ENCODE measurements at places on chromosomes 1 and 21. TPM values are rescaled to one million over a fixed set of nuclear protein-coding genes. Genes with fewer than 3 reads are reported as not detected.

DNA sequence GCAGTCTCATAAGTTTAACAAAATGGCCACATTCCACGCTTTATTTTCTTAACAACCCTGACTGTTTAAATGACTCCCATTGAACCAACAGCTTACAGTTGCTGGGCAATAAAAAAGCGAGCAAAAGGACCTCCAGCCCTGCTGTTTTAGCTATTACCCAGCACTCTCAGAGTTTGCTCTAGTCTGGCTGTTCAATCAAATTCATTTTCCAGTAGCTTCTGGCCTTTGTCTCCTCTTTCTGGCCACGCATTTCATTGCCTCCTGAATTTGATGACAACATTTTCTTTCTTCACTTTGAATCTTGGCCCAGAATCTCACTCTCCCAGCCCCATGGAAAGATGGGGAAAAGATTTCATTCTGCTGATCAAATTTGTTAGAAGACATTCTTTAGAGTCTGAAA lies 44.1 kb upstream of the DOCK7 start:
- DNase-seq: peak; percentile 80

DNA sequence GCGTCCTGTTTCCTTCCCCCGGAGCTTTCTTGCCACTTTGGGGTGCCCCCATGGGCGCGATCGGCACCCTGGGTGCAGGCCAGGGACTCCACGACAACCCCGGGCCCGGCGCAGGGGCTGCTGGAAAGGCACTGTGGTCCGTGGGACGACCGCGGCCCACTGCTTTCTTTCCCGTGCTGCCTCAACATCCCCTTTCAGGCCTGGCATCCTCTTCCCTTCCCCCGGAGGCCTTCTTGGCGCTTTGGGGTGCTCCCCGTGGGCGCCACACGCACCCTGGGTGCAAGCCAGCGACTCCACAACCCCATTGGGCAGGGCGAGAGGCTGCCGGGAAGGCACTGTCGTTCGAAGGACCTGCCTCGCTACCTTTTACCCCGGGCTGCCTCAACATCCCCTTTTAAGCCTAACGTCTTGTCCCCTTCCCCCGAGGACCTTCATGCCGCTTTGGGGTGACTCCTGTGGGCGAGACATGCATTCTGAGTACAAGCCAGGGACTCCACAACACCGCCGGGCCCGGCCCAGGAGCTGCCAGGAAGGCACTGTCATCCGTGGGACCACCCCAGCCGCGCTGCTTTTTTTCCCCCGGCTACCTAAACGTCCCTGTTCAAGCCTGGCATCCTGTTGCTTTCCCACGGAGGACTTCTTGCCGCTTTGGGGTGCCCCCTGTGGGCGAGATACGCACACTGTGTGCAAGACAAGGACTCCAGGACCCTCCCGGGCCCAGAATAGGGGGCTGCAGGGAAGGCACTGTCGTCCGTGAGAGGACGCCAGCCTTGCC lies 137.8 kb downstream of the LIPI start:
- no peak for DNase-seq

DNA sequence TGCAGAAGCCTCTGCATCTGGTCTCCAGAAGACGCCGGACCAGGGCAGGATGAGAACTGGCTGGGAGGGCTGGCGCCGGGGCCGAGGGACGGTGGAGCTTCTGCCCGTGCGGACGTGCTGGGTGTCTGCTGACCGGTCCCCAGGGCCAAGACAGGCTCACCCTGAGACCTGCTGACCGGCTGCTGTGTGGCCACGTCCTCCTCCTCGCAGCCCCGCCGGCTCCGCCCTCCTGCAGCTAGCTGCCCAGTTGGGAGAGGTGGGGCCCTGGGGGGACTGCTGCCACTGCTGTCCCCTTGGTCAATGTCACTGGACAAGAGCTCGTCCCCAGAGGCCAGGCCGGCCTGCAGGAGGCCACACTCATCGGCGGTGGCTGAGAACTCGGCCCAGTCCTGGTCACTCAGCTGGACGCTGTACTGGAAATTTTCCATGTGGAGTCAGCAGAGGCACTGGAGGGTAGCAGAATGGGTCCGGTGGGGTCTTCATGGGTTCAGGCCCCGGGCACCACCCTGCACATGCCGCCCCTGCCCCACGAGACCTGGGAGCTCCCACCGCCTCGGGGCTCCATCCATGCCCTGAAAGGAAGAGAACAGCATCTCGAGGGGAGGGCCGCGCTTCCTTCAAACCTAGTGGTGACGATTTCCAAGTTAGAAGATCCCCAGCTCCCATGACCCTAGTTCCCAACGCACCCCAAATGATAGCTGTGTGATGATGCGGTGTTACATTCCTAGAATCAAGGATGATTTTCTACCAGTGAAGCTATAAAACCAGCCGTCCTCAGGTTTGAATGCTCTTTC lies 1.1 kb downstream of the PERM1 start:
- no peak for DNase-seq

DNA sequence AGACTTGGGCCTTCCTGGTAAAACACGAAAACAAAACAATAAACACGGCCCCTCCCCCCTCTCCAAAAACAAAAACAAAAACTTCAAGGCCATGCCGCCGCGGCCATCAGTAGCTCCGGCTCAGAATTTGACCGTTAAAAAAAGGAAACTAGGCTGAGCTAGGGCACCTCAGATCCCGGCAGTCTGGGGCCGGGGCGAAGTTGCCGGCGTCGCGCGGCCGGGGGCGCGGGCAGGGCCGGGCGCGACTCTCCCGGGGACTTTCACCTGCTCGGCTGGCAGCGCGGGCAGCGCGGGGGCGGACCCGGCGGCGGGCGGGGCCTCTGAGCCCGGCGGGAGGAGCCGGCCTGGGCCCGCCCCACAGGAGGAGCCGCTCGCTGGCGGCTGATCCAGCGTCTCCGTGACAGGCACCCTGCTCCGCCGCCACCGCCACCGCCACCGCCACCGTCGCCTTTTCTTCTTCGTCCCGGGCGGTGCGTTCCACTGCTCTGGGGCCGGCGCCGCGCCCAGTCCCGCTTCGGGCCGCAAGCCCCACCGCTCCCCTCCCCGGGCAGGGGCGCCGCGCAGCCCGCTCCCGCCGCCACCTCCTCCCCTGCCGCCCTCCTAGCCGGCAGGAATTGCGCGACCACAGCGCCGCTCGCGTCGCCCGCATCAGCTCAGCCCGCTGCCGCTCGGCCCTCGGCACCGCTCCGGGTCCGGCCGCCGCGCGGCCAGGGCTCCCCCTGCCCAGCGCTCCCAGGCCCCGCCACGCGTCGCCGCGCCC lies at the start of gene NOS1AP:
Gene NOS1AP, plus strand, starts transcription at position 358 of the 760 bp plus-strand sequence. CDS start 487 bp downstream, outside the sequence.
- peak; percentile 35 for DNase-seq

- DNase-seq: no peak
Measured at GRCh38 chr1:187931776-187932175, 1103.0 kb downstream of the PLA2G4A start.

DNA sequence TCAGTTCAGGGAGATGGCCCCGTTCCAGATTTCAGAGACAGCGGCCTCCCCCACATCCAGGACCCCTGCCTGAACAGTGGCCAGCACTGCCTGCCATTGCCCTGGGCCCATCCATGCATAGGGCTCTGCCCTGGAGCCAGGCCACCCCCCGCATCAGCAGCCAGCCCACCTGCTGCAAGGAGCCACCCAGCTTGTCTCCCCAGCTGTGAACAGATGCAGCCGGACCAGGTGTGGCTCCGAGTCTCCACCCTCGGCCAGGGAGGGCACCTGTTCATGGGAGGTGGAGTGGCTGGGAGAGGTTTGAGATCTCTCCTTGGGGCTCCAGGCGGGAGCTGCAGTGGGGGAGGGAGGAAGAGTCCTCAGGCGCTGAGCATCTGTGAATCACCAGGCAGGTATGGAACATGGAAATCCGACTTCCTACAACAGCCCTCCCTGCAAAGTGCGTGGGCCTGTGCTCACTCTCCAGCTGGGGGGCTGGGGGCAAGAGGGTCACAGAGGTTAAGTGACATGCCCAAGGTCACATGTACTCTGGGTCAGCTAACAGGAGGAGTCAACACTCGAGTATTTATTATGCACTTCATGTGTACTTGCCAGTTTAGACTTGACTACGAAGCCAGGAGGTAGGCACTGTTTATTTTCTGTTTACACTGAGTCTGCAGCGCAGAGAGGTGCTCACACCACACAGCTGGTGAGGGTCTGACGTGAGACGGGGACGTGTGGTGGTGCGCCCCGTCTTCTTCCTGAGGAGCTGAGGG lies 4.8 kb upstream of the HES5 start:
- DNase-seq: no peak

GRCh38 chr21:30048570-30048969 lies 108.8 kb upstream of the GRIK1 start:
- DNase-seq: no peak

Gene A3GALT2
- polyA plus RNA-seq: not detected

GRCh38 chr1:93908394-93909145 lies 660 bp downstream of the GCLM start:
- DNase-seq: peak; percentile 11

Gene SAMD11
- polyA plus RNA-seq: 7.0 TPM

DNA sequence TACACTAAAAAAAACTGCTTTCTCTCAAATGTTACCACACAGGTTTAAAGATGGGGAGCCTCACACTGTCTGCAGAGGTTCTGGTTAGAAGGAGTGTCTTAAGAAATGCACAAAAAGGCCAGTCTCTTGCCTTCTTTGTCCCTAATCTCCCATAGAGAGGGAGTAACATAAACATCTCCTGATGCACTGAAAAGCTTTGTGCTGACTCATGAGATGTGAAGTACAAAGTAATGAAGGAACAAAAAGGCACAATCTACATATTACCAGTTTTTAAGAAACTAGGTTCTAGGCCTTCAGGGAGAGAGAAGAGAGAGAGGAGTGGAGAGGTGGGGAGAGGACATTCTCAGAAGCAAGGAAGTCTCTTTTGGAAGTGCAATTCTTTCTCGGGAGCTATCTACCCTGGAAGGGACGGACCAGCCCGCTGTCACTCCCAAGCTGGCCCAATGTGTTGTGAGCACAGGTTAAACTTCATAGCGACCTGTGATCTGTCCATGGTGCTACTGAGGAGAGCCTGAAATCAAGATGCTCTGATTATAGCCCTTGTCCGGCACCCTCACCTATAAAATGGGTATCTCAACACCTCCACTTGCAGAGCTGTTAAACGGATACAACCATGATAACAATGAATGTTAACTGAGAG lies 458.1 kb downstream of the DISC1 start:
- no peak for DNase-seq

Gene CORT
- polyA plus RNA-seq: not detected

GRCh38 chr1:224884361-224884801 lies 45.1 kb upstream of the DNAH14 start:
- no peak for DNase-seq

Gene FBXO2
- polyA plus RNA-seq: not detected

DNA sequence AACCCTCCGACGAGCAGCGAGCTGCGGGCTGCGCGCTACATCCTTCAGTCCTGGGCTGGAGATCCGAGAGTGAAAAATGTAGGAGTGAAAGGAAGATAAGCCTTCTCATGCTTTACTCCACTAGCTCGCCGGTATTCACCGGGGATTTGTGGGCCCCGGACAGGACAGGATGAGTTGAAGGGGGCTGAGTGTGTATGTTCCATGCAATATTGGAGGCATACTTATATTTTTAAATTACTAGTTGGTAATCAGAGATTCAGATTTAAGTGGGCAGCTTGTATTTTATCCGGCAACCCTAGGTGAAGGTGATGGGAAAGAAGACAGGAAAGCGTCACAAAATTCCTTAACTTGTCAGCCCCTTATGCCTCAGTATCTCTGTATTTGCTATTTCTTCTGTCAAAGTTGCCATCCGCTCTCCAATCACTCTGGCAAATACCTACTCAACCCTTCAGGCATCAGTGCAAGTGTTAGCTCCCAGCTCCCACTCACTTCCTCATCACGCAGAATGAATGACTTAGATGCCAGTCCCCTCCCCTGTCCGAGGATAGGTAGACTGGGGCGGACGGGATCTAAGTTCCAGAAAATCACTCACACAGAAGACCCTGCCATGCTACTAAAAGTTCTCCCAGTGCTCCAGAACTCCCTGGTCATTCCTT lies 503 bp upstream of the PIGM start:
- DNase-seq: peak; percentile 7

DNA sequence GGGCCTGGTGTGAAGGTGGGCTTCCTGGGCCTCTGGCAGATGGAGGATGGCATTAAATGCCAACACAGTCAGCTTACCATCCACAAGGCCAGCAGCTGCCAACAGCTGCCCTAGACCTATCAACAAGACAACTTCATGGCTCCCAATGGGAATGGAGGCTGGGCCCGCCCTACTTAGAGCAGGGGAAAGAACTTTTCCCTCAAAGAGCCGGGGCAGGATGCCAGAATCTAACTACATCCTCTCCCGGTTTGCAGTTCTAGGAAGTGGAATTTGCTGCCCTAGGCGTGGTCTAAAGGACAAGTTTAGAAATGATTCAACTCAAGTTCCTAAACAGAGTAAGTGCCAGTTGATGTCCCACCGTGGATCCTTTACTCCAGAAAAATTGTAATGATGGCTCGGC lies 13.1 kb downstream of the ICMT start:
- DNase-seq: peak; percentile 69

- DNase-seq: no peak
Measured at GRCh38 chr1:68542586-68542985, 45.7 kb upstream of the DEPDC1 start.

Gene CCDC185
- not detected for polyA plus RNA-seq

DNA sequence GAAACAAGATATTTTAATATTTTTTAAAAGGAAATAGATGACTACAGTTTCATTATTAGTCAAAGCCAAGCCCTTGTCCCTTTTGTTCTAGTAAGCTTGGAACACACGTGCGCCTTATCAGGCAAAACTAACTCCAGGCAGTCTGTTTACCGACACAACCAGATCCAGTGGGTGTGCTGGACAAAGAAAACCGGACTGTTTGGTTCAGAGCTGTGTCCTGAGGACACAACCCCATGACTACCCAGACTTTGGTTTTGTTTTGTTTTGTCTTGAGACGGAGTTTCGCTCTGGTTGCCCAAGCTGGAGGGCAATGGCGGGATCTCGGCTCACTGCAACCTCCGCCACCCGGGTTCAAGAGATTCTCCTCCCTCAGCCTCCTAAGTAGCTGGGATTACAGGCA lies 13.9 kb upstream of the RHOU start:
- no peak for DNase-seq

- DNase-seq: no peak
Measured at GRCh38 chr1:92399076-92399475, 87.6 kb downstream of the GFI1 start.

Gene LEFTY1
- polyA plus RNA-seq: 0.32 TPM

GRCh38 chr1:234260578-234260977 lies 112.7 kb upstream of the COA6 start:
- DNase-seq: no peak

DNA sequence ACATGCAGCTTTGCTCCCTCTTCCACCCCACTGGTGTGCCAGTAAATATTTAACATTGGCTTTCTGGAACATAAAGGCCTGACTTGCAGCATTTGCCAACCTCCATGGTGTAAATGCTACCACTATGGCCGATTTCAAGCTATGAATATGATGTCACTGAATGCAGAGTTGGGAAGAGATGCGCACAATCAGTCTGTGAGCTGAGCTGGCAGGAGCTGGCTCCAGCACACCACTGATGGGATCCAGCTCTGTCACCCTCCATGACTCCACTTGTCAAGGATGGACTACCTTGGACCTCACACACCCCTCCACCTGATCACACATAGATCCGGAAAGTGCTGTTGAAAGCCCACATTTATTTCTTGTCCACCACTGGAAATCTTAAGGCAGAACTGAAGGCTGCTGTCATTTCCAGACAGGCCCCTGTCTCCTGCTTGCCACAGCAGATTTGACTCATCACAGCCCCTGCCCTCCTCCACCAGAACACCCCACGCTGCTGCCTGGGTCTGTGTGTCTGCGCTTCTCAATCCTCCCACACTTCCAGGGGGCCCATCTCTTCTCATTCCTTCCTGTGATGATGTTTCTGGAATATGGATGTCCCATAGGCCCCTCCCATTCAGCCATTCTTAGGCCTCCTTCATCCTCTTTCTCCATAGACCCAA lies 82.2 kb upstream of the BCAR3 start:
- no peak for DNase-seq

GRCh38 chr21:45582128-45582527 lies 39.9 kb upstream of the SLC19A1 start:
- DNase-seq: no peak

- no peak for DNase-seq
Measured at GRCh38 chr1:42533101-42533863, 70.2 kb downstream of the CCDC30 start.
